ENCODE measurements at places on chromosomes 12 and 14.

GRCh38 chr12:109281452-109281851 is 27.6 kb downstream of the FOXN4 start:
- no peak for DNase-seq

- DNase-seq = no peak
These were observed 139.3 kb downstream of the ADGRD1 start for GRCh38 chr12:131092901-131093603.

DNA sequence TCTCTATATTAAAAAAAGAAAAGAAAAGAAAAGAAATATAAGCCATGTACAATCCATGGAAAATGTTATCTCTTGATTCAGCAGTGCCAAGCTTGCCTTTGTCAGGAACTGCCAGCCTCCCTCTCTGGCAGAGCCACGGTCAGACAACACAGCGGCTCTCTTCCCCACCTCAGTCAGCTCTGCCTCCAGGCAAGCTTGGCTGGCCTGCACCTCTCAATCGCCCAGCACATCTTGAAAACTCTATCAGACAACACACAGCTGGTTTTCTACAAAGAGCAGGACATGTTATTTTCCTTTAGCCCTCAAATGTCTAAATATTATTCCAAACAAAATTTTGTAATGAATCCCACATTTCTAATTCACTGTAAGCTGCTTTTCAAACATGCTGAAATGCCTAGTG is 20.0 kb upstream of the GCH1 start:
- no peak for DNase-seq

DNA sequence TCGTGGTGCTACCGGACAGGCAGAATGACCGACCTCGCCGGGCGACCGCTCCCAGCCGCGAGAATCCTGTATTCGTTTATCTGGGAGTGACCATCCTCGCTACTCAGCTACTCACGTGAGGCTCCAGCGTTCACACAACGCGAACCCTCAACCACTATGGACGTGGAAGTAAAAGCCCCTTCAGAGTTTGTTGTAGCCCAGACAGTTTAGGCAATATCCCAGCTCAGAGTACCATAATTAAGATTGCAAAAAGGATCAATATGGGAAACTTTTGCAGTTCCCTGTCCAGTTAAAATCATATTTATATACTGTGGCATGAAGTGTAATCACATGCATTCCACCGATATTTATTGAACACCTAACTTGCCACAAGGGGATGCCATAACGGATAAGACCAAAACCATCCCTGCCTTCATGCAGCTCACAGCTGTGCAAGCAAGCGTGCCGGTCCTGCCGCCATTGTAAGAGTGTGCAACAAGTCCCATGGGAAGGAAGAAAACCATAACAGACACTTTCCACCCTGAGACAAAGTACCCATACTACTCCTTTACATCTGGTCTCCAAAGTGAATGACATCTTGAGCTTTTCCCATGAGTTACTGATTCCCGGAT is 938 bp upstream of the MAX start:
- no peak for DNase-seq

GRCh38 chr12:107200394-107200793 is 107.0 kb upstream of the CRY1 start:
- DNase-seq = no peak

Measured in NCI-H1417 treated with DMSO at 0.1 percent for 48 hours (cell line).